ENCODE measurements at places on chromosomes 7 and 10.

GRCh38 chr7:1992554-1992953 is 240.2 kb downstream of the MAD1L1 start:
- DNase-seq, result no peak

- no peak for DNase-seq
Observed at GRCh38 chr10:133158437-133158755, 1.6 kb upstream of the KNDC1 start.

GRCh38 chr7:138816650-138817049 is 18.7 kb upstream of the ATP6V0A4 start:
- DNase-seq, result no peak

- DNase-seq, result no peak
Observed at GRCh38 chr7:13802651-13803050, 186.8 kb downstream of the ETV1 start.

- no peak for DNase-seq
Observed at GRCh38 chr7:139396323-139396951, 36.7 kb downstream of the LUC7L2 start.

- DNase-seq, result no peak
Observed at GRCh38 chr10:1374511-1375345, 318.5 kb downstream of the WDR37 start.

GRCh38 chr10:114483575-114483974 is 79.3 kb upstream of the AFAP1L2 start:
- DNase-seq, result no peak

DNA sequence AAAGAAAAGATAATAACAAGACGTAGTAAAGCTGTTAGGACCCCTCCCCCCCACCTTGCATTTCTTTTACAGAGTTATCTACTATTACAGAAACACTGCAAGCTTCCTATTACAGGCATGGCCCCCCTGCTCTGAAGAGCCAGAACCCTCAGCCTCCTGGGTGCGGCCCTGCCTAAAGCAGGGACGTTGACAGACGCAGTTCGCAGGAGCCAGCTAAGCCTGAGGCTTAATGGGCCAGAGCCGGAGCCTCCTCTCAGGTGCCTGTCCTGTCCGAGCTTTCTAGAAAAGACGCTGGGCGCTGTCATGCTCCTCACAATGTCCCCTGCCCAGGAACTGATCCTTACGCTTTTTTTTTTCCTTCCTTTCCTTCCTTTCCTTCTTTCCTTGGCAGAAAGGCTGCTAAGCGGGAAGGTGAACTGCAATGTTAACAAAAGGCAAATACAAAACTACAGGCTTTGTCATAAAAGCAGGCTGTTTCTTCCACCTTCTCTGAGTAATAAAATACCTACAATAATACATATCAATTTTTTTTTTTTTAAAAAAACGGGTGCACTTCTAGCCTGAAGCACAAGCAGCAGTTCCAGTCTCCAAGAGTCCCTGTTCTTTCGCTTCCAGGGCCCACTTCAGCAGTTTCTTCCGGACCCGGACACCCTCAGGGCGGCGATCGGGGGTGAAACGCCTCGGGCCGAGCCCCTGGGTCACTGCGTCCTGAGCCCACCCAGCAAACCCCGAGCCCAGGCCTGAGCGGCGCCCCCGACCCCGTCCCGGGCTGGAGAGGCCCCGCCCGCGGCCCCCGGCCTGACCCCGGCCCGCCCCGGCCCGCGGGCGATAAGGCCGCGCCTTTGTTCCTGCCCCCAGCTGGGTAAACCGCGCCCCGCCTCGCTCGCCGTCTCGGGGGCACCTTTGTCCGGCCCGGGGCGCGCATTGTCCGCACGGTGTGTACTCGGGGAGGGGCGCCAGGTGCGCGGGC is 11.2 kb downstream of the MNX1 start:
- no peak for DNase-seq

GRCh38 chr10:101959346-101959916 is 96.5 kb downstream of the ARMH3 start:
- DNase-seq, result no peak

DNA sequence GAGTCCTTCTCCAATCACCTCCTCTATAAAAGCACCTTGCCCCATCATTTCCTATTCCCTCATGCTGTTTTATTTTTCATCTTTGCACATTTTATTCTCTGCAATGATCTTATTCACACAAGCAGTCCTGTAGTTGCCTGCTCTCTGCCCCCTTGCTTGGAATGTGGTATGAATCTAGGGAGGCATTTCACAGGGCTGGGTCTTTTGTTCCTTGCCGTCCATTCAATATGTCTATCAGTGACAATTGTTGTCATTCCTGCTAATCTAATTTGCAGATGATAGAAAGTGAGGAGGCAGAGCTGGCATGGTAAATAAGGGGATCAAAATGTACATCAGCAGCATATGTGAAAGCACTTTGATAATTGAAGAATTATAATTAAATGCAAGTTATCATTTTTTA is 246.2 kb upstream of the C7orf33 start:
- no peak for DNase-seq

- no peak for DNase-seq
Observed at GRCh38 chr7:158356454-158356853, 231.2 kb downstream of the PTPRN2 start.

GRCh38 chr7:91264924-91265681 is 870 bp downstream of the FZD1 start:
- DNase-seq, result no peak

DNA sequence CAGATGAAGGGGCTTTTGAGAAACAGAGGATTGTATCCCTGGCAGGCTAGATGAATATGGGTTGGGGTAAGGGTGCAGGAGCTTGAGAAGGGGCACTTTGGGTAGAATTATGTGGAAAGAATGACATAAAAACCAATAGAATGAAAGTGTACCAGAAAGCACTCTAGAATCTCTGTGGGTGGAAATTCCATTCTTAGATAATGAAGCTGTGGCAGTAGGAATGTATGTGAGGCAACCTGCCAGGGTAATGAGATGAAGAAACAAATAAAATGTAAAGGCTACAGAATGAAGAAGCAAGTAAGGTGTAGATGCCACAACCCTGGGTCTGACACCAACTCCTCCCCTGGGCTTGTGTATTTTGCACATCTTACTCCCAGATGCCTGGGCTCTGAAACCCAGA is 16.8 kb downstream of the NOBOX start:
- no peak for DNase-seq

DNA sequence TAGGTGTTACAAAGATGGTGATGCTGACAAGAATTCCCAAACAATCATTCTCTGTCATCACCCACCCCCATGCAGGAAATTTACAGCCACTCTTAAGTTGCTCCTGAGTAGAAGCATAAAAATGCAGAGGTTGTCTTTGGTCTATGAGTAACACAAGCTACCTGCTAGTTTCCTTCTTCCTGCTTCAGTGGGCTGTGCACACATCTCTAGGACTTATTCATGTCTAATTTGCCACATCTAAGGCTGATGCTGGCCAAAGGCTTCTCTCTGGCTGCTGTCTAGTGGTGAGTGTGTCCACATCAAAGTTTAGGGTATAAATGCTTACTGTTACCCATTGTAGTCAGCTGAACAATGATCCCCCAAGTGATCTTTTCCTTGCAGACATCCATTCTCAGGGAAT is 662.5 kb downstream of the TYW1 start:
- no peak for DNase-seq

GRCh38 chr7:80240265-80241025 is 105.8 kb downstream of the GNAI1 start:
- no peak for DNase-seq

DNA sequence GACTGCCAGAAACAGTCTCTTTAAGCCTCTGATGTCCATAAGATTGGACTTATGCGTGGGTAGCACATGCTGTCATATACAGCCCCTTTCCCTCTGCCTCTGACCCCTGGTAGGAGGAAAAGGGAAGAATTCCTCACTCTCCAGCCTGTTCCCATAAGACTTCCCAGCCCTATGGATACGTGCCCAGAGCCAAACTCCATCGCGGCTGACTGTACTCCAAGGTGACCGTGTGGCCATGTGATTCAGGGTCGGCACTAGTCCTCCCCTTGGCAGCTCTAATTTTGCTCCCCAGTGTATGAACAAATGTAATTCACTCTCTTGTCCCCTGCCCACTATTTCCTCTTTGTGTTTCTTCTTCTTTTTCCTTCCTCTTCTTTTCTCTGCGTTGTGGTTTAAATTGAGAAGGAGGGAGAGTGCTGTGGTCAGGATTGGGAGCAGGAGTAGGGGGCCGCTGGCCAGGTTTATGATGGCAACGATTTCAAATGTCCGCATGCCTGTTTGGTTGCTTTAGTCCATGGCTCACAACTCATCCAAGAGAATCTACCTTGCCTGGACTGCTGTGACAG is 43.8 kb downstream of the PRLHR start:
- no peak for DNase-seq

- no peak for DNase-seq
Observed at GRCh38 chr7:47778153-47778661, 170.1 kb downstream of the PKD1L1 start.

GRCh38 chr7:101952355-101953247 is 135.2 kb downstream of the CUX1 start:
- no peak for DNase-seq

DNA sequence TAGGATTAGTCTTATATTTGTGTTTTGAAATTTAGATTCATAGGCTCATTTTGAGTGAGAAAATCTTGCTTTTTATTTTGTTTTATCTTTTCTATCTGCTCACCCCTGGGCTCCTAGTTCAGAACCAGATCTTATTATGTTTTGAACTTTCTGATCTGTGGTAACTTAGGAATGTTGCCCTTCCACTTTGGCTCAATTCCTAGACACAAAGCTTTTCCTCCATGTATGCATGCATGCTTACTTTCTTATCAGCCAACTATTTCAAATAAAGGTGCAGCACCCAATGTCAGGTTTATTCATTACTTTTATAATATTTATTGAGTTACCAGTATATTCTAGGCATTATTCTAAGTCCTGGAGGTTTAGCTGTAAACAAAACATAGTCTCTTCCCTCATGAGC is 374.8 kb upstream of the KIAA1217 start:
- DNase-seq, result no peak

- DNase-seq, result no peak
Observed at GRCh38 chr7:91713669-91714068, 166.8 kb downstream of the MTERF1 start.

- DNase-seq, result no peak
Observed at GRCh38 chr7:70589590-70589989, 542.4 kb upstream of the GALNT17 start.

DNA sequence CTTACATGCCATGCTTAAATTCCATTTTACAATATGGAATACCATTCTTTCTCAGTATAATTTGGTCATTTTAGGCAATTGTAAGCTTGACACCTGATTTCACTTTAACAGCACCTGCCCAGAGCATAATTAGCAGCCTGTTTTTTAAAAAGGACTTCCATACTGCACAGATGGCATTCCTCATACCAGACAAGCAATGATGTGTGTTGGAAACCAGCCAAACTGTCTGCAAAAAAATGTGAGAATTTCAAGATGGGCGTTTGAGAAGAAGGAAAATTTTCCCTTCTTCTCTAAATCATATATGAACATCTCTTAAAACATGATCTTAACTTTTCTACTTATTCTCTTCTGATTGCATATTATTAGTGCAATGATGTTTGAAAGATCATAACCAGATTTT is 40.4 kb upstream of the AGMO start:
- no peak for DNase-seq

DNA sequence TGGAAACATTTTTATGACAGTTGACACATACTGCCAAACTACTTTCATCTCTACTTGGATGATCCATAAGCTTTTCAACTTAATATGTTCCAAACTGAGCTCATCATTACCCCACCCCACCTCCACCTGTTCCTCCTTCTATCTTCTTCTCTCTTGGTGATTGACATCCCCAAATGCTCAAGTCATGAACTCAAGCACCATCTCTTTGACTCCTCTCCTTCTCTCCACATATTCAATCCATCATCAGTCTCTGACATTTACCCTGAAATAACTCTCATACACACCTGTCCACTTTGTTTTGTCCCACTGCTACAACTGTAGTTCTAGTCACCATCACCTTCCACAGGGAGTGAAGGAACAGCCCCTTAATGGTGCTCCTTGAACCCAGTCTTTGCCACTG is 43.3 kb downstream of the SGCE start:
- no peak for DNase-seq

- DNase-seq, result no peak
Observed at GRCh38 chr7:162632-163297, 29.6 kb upstream of the FAM20C start.

DNA sequence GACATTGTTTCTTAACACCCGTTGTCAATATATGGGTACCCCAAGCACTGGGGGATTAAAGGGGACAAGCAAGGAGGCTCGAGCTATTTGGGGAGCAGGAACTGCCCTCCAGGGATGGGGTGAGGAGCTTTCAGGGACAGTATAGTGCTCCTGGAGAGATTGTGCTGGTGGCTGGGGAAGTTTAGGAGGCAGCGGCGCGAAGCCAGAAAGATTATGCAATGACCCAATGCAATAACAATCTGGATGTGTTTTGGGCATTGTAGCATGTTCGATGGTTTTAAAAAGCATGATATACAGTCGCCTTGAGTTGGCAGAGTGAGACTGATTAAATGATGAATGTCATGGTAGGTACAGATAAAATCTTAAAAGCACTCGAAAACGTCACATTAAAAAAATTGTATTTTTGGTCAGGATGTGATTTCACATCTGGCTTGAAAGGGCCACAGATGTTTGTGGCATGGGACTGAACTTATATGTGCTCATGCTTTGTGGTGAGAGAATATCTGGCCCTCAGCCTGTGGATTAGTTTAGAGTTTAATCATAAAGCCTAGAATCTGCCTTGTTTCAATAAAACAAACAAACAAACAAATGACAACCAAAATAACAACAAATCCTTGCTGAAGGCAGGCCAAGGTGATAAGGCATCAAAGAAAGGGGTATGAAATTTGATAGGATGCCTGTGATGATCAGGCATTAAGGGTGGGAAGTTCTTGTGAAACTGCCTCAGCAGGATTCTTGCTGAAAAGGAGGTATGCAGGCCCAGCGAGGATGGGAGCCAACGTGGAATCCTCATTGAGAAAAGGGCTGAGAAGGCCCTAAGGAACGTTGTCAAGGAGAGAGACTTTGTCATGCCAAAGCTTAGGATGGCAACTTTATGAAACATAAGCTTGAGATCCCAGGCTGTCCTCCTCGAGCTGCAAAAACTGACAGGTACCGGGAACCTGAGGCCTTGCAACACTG is 417.1 kb upstream of the KLF6 start:
- DNase-seq, result no peak

DNA sequence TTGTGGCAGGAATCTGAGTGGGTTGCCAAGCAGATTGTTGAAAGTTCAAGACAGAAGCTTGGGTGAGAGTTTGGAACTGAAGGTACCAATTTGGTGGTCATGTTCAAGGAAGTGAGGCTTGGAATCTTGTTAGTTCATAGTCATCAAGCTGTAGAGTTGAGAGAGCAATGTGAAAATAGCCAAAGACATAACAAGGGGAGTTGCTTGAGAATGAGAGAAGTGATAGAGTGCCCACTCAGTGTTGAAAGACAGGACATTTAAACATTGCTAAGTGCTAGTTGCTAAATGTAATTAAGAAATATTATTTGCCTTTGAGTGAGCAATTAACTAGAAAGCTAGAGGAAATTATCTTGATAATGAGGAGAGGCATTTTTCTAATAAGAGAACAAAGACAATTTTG is 17.0 kb downstream of the ITGB8 start:
- DNase-seq, result no peak

- DNase-seq, result no peak
Observed at GRCh38 chr7:26090927-26091519, 61.0 kb upstream of the NFE2L3 start.

- no peak for DNase-seq
Observed at GRCh38 chr7:32108651-32109050, 38.4 kb upstream of the PDE1C start.

- no peak for DNase-seq
Observed at GRCh38 chr7:88203401-88203800, 16.4 kb downstream of the SRI start.

GRCh38 chr10:20962165-20962564 is 65.1 kb upstream of the NEBL start:
- DNase-seq, result no peak
